ENCODE measurements at places on chromosomes 13 and 19.

DNA sequence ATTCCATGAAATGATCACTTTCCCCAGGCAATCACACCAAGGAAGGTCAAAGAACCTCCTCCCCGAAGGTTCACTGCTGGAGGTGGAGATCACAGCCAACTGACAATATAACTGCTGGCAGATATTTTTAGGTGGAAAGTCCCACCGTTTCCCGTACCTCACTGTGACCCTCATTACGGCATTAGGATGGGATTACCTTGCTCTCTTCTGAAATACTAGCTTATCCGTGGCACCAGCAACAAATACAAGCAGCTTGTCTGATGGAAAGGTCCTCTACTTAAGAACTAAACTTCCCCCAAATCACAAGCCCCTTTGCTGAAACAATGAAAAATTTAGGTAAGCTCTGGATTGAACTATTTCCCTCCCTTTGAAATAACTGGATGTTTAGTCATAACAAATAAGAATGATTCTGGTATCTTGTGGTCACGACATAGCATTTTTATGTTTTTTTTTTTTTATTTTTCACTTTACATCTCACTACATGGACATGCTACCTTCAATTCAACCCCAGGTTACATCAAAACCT is 178.9 kb downstream of the COL4A1 start:
- H3K4me1 ChIP-seq, result peaks cover 17% of the 10 kb centered on the region
- H3K36me3 ChIP-seq, result no peaks in the 10 kb centered on the region
- H3K4me3 ChIP-seq, result no peak overlapping the region
- no peak overlapping the region for H3K27ac ChIP-seq

DNA sequence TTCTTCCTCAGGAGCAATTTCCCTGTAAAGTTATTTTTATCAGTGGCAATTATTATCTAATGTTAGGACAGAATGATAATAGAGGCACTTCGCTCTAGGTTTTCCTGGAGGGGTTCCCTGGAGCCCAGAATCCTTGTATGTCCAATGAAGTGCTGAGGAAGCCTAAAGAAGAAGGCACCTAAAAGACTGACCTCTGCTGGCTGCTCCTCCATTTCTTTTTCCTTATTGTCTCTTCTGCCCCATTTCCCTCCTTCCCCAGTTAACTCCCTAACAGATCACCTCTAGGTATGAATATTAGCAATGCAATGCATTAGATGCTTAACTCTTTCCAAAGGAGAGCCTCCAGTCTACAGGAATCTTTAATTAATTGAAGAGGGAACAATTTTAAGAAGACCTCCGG is 985.4 kb downstream of the DIAPH3 start:
- H3K4me3 ChIP-seq, result no peak overlapping the region
- H3K27ac ChIP-seq, result no peak overlapping the region
- no peaks in the 10 kb centered on the region for H3K27me3 ChIP-seq
- H3K4me1 ChIP-seq, result no peaks in the 10 kb centered on the region
- no peak for DNase-seq

DNA sequence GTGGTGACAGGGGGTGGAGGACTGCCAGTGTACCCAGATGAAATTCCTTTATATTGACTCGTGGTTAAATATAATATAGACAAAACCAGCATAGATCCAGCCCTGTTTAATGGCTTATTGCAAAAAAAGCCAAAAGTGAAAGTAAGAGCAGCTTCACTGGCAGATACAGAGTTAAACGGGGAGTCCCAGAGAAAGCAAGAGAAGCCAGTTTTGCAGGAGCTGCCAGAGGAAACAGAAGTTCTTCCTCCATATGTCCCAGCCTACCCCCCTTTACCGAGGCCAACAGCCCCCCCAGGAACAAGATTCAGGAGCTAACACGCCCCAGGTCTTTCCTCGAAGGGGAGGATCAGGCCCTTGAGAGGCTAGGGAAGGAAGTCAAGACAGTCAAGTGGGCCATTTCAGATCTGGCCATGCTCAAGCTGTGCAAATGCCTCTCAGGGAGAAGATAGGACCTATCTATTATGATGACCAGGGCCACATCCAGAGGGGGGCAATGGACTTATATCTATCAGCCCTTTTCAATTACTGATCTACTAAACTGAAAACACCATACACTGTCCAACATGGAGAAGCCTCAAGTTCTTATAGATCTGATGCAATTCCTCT is 47.2 kb upstream of the ZNF737 start:
- H3K27ac ChIP-seq, result no peak overlapping the region
- no peak overlapping the region for H3K4me3 ChIP-seq

GRCh38 chr19:47362321-47362720 is 13.2 kb downstream of the DHX34 start:
- no peaks in the 10 kb centered on the region for H3K36me3 ChIP-seq
- no peak overlapping the region for H3K27ac ChIP-seq
- H3K4me1 ChIP-seq, result peaks cover 2% of the 10 kb centered on the region
- DNase-seq, result no peak

DNA sequence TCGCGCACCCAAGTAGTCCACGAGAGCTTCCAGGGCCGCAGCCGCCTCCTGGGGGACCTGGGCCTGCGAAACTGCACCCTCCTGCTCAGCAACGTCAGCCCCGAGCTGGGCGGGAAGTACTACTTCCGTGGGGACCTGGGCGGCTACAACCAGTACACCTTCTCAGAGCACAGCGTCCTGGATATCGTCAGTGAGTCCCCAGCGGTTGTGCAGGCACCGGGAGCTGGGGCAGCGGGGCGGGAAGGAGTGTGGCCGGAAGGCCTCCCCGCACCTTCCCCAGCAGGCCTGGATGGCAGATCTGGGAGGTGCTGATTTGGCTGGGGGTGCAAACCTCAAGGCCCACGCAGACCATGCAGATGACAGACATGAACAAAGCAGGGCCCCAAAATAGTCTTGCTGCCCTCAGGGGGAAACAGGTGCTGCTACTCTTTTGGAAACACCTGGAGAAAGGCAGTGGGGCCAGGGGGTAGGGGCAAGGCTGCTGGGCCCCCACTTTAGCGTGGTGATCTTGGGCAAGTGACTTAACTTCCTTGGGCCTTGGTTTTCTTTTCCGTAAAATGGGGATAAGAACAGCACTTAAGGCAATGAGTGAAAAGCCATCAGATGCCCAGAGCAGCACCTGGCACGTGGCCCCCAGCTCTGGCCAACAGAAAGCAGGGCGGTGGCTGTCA is 4.0 kb downstream of the MAG start:
- no peak overlapping the region for H3K27ac ChIP-seq
- H3K4me1 ChIP-seq, result peaks cover 7% of the 10 kb centered on the region
- peaks cover 11% of the 10 kb centered on the region for H3K27me3 ChIP-seq
- DNase-seq, result no peak
- H3K4me3 ChIP-seq, result no peak overlapping the region
- no peaks in the 10 kb centered on the region for H3K36me3 ChIP-seq

DNA sequence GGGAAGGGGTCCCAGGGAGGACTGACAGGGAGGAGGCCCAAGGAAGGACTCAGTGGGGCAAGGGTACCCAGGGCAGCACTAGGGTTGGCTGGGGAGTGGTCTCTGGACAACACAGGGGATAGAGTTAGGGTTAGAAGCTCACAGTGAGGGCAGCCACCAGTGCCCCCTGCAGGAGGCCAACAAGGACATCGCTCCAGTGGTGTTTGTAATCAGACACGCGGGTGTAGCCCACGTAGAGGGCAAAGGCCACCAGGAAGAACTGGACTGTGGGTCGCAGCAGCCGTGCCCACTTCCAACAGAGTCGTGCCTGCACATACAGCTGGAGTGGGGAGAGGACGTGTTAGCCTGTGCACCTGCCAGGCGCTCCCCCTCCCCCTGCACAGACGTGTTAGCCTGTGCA is 9.2 kb downstream of the PLPP2 start:
- peaks cover 1% of the 10 kb centered on the region for H3K27me3 ChIP-seq
- H3K4me3 ChIP-seq, result no peak overlapping the region
- no peak overlapping the region for H3K27ac ChIP-seq
- no peak for DNase-seq
- H3K36me3 ChIP-seq, result no peaks in the 10 kb centered on the region

DNA sequence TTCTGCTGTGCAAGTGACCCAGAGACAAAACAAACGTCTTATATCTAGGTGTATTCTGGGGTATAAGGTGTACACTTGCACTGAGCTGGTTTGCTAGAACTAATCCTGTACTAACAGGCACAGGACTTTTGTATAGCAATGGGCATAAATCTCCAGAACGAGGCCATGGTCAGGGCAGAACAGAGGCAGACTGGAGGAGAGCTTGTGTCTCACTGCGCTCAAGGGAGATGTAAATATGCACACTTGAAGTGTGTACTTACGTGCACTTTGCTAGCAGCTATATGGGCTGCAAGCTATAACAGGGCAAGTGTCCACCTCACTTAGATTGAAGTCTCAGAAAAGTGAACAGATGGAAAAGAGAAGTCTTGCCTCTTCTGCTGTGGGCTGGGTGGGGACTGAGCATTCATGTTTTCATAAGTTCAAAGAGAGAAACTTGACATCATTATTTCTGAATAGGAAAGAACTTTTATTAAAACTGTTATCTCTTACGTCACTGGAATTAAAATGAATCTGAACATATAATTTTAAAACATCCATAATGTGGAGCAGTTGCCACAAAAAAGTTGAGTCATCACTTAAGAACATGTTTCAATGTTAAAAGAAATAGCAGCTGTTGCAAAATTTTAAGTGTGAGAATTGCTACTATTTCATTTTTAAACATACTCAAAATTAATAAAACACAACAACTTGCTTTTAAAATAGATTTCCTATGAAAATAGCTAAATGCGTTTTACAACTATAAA is 888.3 kb downstream of the PCDH9 start:
- no peak overlapping the region for H3K27ac ChIP-seq
- DNase-seq, result no peak
- H3K4me1 ChIP-seq, result peaks cover 18% of the 10 kb centered on the region
- no peaks in the 10 kb centered on the region for H3K27me3 ChIP-seq
- no peak overlapping the region for H3K4me3 ChIP-seq

- H3K27me3 ChIP-seq, result no peaks in the 10 kb centered on the region
- no peak overlapping the region for H3K27ac ChIP-seq
- DNase-seq, result no peak
- peaks cover 15% of the 10 kb centered on the region for H3K36me3 ChIP-seq
- no peaks in the 10 kb centered on the region for H3K4me1 ChIP-seq
Observed at GRCh38 chr19:23787106-23787505, 28.4 kb upstream of the ZNF681 start.

DNA sequence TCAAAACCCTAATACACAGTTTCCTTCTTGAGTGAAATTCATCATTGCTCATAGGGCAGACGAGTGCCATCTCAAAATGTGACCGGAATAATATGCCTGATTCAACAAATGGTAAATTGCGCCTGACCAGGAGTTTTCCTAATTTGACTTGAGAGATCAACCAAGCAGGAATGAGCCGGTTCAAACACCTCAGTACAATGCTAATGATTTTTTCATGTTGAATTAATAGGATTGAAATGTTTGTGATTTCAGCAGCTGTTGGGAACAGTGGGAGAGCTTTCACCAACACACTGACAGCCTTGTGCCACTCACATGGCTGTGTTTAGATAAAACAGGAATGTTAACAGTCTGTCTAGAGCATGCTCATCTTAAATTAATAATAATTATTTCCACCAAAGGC is 484.8 kb downstream of the PCDH9 start:
- H3K27ac ChIP-seq, result no peak overlapping the region
- H3K27me3 ChIP-seq, result no peaks in the 10 kb centered on the region
- H3K36me3 ChIP-seq, result no peaks in the 10 kb centered on the region
- no peak overlapping the region for H3K4me3 ChIP-seq
- peaks cover 3% of the 10 kb centered on the region for H3K4me1 ChIP-seq

DNA sequence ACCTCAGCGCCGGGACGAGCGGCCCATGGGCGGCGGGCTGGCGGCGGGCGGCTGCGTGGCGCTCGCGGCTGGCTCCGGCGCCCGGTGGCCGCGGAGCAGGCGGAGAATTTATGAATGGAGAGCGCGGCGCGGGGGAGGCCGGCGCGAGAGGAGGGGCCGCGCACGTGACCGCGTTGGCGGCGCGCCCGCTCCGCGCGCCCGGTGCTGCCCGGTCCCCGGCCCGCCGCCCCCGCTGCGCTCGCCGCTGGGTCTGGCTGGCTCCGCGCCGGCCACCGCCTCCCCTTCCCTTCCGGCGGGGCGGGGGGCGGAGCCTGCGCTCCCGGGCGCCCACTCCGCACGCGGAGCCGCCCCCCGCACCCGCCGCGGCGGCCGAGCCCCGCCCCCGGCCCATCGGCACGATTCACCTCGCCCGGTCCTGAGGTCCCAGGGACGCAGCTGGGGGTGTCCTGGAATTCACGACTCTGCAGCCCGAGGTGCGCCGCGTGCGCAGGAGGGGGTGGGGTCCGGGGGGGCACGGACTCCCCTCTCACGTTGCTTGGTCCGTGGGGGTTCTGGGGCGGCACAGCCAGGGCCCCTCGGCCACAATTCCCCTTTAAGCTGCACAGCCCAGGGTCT is at the start of gene CBARP:
CBARP (minus strand) TSS at position 252 of the 615 bp plus-strand sequence. CDS start 1,905 bp downstream, outside the sequence.
- peaks cover 2% of the 10 kb centered on the region for H3K4me1 ChIP-seq
- no peaks in the 10 kb centered on the region for H3K36me3 ChIP-seq
- DNase-seq, result peak; percentile 74
- H3K4me3 ChIP-seq, result peak within 1 kb of the TSS; percentile 75
- H3K27me3 ChIP-seq, result peaks cover 17% of the 10 kb centered on the region

GRCh38 chr13:113623491-113624234 is 34.3 kb downstream of the ATP4B start:
- no peak for DNase-seq
- no peak overlapping the region for H3K27ac ChIP-seq
- H3K4me1 ChIP-seq, result peaks cover 41% of the 10 kb centered on the region
- no peak overlapping the region for H3K4me3 ChIP-seq
- H3K36me3 ChIP-seq, result peaks cover 33% of the 10 kb centered on the region

- DNase-seq, result no peak
- no peaks in the 10 kb centered on the region for H3K4me1 ChIP-seq
- H3K27ac ChIP-seq, result no peak overlapping the region
- no peaks in the 10 kb centered on the region for H3K27me3 ChIP-seq
- H3K36me3 ChIP-seq, result peaks cover 5% of the 10 kb centered on the region
- no peak overlapping the region for H3K4me3 ChIP-seq
Observed at GRCh38 chr13:46698014-46698413, 98.9 kb downstream of the ESD start.

- H3K36me3 ChIP-seq, result no peaks in the 10 kb centered on the region
- H3K27me3 ChIP-seq, result peaks cover 8% of the 10 kb centered on the region
- no peak overlapping the region for H3K27ac ChIP-seq
- H3K4me3 ChIP-seq, result no peak overlapping the region
Observed at GRCh38 chr19:13071444-13072187, 31.0 kb downstream of the LYL1 start.

DNA sequence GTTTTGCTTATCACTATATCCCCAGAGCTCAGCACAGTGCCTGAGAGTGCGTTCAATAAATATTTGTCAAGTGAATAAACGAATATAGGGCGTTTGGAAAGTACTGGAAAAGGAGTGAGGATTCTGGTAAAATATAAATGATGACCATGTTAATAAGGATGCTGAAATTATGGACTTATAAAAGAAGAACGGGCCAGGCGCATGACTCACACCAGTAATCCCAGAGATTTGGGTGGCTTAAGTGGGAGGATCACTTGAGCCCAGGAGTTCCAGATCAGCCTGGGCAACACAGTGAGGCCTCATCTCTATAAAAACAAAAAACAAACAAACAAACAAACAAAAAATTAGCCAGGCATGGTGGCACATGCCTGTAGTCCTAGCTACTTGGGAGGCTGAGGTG is 198.1 kb downstream of the VWA8 start:
- no peak for DNase-seq
- H3K4me3 ChIP-seq, result no peak overlapping the region
- H3K27me3 ChIP-seq, result no peaks in the 10 kb centered on the region
- H3K27ac ChIP-seq, result no peak overlapping the region
- peaks cover 3% of the 10 kb centered on the region for H3K4me1 ChIP-seq

- peak overlapping the region; percentile 73 for H3K27ac ChIP-seq
- H3K4me1 ChIP-seq, result peaks cover 23% of the 10 kb centered on the region
- no peak for DNase-seq
- H3K4me3 ChIP-seq, result peak overlapping the region; percentile 40
- no peaks in the 10 kb centered on the region for H3K36me3 ChIP-seq
- H3K27me3 ChIP-seq, result peaks cover 1% of the 10 kb centered on the region
Observed at GRCh38 chr13:63542770-63543169, 2127.1 kb upstream of the PCDH20 start.
